SHP77 treated with DMSO at 0.1 percent for 48 hours (cell line): ENCODE measurements at places on chromosomes 12 and 14.

- peak; percentile 10 for DNase-seq
Measured at GRCh38 chr12:67269633-67270573, 745 bp downstream of the CAND1 start.

DNA sequence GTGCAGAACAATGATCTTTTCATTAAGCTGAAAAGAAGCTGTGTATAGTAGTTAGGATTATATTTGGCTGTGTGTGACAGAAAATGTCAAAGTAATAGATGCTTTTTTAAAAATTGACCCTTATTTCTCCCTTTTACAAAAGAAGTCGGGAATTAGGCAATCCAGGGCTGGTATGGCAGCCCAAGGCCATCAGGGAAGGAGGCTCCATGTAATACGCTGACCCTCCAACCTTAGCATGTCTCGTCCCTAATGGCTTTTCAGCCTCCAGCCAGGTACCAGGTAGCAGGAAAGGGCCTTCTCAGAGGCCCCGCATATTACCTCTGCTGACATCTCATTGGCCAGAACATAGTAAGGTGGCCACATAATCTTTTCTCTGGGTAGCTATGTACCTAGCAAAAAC is 79.7 kb downstream of the VCPKMT start:
- DNase-seq, result no peak

- no peak for DNase-seq
Measured at GRCh38 chr14:87084908-87085307, 908.1 kb downstream of the GALC start.

DNA sequence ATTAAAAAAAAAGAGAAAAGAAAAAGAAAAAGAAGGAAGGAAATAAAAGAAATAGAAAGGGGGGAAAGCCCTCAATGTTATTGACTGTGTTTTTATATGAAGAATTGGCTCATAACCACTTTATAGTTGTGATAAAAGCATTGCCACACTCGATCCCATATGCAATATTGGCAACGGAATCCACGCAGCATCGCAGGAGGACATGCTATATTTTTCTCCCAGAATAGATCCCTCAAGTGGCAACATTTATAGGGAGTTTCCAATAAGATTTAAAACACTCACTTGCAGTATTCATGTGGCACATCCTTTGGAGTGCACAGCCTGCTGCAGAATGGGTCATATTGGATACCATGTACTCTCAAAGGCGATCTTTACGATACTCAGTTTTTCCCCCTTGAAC is 223.3 kb downstream of the EGLN3 start:
- no peak for DNase-seq

DNA sequence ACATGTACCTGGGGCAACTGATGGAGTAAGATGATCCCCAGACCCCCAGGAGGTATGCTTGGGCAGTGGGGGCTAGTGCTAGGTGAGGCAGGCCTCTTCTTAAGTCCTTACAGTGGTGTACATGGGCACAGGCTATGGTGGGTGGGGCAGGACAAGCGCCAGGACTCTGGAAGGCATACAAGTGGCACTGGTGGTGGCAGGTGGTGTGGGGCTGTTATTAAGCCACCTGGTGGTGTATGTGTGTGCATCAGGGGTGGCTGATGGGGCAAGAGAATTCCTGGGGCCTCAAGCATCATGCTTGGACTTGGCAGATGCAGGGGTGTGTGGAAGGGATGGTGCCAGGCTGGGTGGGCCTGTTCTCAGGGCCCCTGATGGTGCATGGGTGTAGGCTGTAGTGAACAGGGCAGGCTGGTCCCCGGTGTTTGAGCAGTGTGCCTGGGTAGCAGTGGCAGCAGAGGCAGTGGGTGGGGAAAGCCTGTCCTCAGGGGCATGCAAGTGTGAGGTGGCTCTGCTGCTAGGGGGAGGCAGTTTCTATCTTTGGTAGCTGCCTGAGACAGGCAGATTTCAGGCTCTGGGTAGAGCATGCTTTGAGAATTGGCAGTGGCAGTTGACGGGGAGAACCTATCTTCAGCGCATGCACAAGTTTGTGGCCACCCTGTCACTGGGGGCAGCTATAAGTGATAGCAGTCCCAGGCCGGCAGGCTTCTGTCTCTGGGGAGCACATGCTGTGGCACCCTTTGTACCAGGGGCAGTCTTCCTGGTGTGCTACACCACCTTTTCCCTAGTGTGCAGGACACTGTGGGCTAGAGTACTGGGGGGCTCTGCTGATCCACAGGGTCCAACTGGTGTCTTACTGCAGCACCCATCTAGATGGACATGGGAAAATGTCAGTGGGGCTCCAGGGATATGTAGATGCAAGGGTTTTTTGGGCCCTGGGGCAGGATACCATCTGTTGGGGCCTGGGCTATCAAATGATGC is 52.6 kb upstream of the ABCD2 start:
- DNase-seq, result no peak

DNA sequence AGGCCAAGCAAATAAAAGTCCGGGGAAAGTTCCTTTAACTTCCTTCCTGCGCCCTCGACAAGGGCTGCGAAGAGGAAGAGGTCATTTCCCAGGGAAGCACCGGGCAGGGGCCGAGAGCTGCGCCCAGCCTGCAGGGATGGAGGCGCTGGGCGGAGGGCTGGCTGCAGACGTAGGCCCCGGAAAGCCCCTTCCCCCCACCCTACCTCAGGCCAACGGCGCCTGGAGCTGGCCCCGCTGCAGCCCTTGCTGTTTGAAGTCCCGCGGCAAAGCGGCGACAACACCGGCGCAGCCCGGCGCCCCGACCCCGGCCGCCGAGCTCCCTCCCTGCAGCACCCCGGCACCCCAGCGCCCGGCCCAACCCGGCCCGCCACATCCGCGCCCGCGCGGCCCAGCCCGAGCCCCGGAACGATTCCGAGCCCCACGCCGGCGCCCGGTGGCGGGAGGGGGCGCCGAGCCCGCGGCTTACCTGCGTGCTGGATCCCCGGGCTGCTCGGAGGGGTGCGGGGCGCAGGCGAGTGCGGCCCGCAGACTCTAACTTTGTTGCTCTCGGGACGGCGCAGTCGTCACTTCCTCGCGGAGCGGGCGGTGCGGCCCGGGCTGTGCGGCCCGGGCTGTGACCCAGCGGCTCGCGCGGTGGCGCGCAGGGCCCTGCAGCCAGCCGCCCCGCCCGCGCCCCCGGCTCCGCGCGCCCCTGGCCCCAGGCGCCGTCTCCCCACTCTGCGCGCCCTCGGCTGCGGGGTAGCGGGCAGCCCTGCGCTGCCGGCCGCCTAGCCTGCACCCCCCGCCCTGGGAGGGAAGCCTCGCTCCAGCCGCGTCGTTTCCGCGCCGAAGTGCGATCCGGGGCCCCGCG is 64.8 kb upstream of the PTGR2 start:
- DNase-seq, result no peak

GRCh38 chr12:78316136-78316535 is 485.4 kb downstream of the NAV3 start:
- no peak for DNase-seq

DNA sequence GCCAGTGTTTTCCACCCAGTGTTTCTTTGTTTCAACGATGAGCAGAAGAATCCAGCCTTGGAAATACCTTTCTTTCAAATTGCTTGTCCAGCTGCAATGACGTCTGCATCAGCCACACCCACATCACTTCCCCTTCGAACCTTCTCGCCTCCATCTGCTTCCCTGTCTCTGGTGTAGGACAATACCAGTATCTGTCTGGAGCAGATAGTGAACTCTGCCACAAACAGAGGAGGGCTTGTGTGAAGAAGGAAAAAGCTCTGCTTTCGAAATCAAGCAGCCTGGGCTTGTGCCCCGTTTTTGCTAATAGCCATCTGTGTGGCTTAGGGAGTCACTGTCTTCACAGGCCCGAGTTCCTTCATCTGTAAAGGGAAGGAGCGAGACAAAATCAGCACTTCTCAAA is 415.4 kb downstream of the ZFP36L1 start:
- DNase-seq, result peak; percentile 34

- DNase-seq, result no peak
Measured at GRCh38 chr14:66041582-66041981, 444.6 kb upstream of the CCDC196 start.

- DNase-seq, result no peak
Measured at GRCh38 chr14:72387726-72388125, 455.5 kb downstream of the RGS6 start.

- peak; percentile 86 for DNase-seq
Measured at GRCh38 chr12:45725631-45726602, 3.6 kb upstream of the ARID2 start.

DNA sequence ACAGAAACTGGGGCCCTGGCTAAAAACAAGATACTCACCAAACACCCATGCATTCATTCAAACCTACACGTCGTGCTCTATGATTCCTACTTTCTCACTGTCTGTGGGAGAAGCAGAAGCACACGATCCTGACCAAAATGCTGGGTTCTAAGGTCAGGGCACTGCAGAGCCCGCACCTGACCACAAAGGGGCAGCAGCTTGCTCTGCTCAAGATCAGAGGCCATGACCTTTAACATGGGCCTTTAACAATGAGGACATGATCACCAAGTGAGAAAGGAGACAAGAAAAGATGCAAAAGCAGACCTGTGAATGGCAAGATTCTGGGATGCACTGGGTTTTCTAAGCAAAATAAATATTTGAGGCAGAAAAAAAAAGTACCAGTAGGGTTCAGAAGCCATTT is 40.1 kb upstream of the VPS33A start:
- no peak for DNase-seq

DNA sequence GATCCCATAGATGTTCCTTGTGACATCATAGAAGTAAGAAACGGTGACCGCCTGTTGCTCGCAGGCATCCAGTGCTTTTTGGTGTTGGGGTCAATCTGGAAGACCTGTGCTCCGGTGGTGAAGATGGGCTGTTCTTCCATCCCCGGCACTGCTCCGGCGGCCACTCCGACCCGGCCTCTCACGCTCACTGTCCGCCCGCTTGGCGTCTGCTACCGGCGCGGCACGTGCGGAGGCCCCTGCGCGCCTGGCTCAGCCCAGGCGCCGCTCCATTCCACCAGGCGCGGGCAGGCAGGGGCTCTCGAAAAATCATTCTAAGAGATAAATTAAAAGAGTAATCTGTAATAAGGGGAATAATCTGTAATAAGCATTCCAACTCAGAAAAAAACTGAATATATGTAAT is 934.5 kb downstream of the TMEM121 start:
- DNase-seq, result no peak

GRCh38 chr14:68148763-68149162 is 329.2 kb downstream of the RAD51B start:
- DNase-seq, result no peak

GRCh38 chr14:32330351-32331111 is 1.4 kb downstream of the AKAP6 start:
- DNase-seq, result no peak

- DNase-seq, result no peak
Measured at GRCh38 chr14:81434230-81434629, 34.1 kb upstream of the STON2 start.

DNA sequence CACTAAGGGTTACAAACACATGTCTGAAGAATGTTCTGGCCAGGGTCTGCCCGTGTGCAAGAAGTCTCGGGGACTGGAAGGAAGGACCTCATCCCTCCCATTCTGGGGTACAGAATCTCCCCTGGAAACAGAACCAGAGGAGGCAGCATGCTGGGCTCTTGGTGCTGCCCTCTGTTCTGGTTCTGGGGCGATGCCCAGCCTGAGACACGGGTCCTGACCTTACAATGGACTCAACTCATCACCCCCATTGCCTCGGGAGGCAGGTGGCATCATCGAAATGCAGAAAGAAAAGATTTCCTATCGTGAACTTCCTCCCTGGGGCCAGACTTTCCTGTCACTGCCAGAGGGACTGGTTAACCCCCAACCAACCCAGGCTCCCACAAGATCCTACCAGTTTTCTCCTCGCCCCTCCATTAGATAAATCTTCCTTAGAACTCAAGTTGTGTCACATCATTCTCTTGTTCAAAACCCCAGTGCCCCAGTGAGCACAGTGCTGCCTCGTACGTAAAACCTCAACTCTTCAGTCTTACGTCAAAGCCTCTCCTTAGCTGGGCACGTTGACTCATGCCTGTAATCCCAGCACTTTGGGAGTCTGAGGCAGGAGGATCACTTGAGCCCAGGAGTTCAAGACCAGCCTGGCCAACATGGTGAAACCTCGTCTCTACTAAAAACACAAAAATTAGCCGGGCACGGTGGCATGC is 52.1 kb downstream of the PSMA6 start:
- DNase-seq, result no peak

DNA sequence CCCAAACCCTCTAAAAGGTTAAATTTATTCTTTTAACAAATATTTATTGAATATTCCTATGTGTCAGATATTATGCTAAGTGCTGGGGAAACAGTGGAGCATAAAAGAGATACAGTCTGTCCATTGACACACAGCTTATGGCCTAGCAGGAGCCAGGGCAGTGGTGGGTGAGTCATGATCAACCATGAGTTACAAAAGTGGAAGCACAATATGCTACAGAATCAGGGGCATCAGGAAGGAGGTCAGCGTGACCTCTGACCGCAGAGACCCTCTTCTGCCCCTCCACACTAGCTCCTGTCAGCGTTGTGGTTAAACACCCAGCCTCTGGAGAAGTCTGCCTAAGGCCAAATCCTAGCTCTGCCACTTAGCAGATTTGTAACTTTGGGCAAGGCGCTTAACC is 4.7 kb upstream of the PPP1R1A start:
- DNase-seq, result no peak

DNA sequence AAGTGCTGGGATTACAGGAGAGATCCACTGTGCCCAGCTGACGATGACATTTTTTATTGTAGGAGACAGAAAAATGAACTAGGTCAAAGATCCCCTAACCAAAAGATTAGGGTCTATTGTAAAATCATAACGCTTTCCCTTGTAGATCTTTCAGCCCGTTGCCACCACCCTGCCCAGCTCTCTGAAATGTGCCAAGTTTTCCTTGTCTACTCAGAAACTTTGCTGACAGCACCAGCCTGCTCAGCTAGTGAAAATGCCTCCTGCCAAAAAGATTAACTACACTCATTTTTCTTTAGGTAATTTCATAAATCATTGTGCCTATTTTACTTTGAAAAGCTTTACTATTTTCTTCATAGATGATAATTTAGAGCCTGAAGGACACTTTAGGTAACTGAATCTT is 28.2 kb upstream of the RASSF3 start:
- DNase-seq, result no peak

- no peak for DNase-seq
Measured at GRCh38 chr12:71393625-71394024, 46.0 kb upstream of the LGR5 start.

DNA sequence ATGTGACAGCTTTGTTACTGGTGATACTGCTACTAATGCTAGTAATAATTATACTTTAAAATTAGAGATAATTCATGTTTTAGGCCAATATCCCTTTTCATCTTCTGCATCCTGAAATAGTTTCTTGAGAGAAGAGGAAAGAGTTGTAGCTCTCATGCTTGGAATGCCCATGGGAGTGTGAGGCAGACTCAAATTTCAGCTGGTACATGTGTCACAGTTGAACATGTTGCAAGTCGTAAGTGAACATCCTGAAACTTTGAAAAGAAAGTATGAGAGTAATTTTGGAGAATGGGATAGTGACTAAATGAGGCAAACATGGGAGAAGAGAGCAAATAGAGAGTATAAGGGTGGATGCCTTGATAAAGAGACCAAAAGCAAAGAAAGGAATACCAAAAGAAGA is 168.0 kb downstream of the TMTC3 start:
- DNase-seq, result no peak

- DNase-seq, result no peak
Measured at GRCh38 chr14:91158091-91158790, 44.4 kb downstream of the DGLUCY start.

GRCh38 chr12:113136990-113137511 is 1.5 kb upstream of the RASAL1 start:
- no peak for DNase-seq
